ENCODE measurements at places on chromosomes 3 and 15. TPM values are rescaled to one million over a fixed set of nuclear protein-coding genes. Genes with fewer than 3 reads are reported as not detected.

Gene CAMP
- total RNA-seq: not detected

Gene EFHB
- total RNA-seq: 0.63 TPM

Gene USP13
- 11.1 TPM for total RNA-seq

Gene GPR87
- 0.94 TPM for total RNA-seq

Gene ZFAND6
- 108 TPM for total RNA-seq

Gene RPUSD2
- 17.5 TPM for total RNA-seq

Gene CYP1A2
- total RNA-seq: not detected

Gene CFAP92
- not detected for total RNA-seq

Gene MESP2
- total RNA-seq: 0.62 TPM

Gene ZNF80
- total RNA-seq: not detected

Gene CACNA2D2
- total RNA-seq: 0.58 TPM

Gene EHHADH
- total RNA-seq: 2.8 TPM

Gene MKRN2
- 23.4 TPM for total RNA-seq

Gene SUSD5
- total RNA-seq: 3.7 TPM

Gene WDR93
- total RNA-seq: 0.15 TPM

Gene INTS14
- total RNA-seq: 45.7 TPM

Gene TMEM207
- total RNA-seq: not detected

Gene GREM1
- 8.2 TPM for total RNA-seq

Gene FSIP1
- total RNA-seq: 0.51 TPM

Gene GALNT15
- not detected for total RNA-seq

Gene DET1
- 5.0 TPM for total RNA-seq

Gene ITIH1
- not detected for total RNA-seq

Gene SLC22A13
- total RNA-seq: not detected

Gene WDR72
- total RNA-seq: 7.0 TPM

Gene TGM4
- not detected for total RNA-seq

Gene UBAP1L
- total RNA-seq: 0.48 TPM

Gene C3orf38
- 19.0 TPM for total RNA-seq

Gene LRRIQ4
- not detected for total RNA-seq

Gene LHFPL4
- not detected for total RNA-seq

Gene TRPM1
- not detected for total RNA-seq

Gene ZKSCAN7
- not detected for total RNA-seq

Measured in A549 treated with RU486 at 1 μM for 4 hours (cell line).